Heart left ventricle (tissue), 16 donors: ENCODE measurements at places on chromosomes 11 and 22. TPM values are rescaled to one million over a fixed set of nuclear protein-coding genes. Genes with fewer than 3 reads are reported as not detected.

DNA sequence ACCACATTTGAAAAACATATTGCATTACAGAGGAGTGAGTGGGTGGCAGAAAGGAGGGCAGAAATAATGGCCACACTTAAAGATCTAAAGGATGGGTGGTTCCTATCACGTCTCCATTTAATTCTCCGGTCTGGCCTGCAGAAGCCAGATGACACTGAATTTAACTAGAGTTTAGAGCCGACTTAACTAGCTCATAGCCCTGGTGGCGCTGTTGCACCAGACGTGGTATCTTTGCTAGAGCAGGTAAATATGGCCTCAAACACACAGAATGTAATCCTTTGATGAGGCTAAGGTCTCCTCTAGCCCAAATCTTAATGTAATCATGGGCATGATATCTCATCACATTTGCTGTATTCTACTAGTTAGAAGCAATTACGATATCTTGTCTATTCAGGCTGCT, 51.5 kb upstream of the GAL start:
- DNase-seq, result no peak
- no peaks in the 10 kb centered on the region for H3K27me3 ChIP-seq
- no peak overlapping the region for H3K27ac ChIP-seq
- no peak overlapping the region for H3K4me3 ChIP-seq

- DNase-seq, result no peak
- no peak overlapping the region for H3K27ac ChIP-seq
- H3K27me3 ChIP-seq, result no peaks in the 10 kb centered on the region
- no peaks in the 10 kb centered on the region for H3K36me3 ChIP-seq
These were observed 19.5 kb upstream of the FLRT1 start for GRCh38 chr11:64015935-64016845.

GRCh38 chr11:84313830-84314359, 1027.7 kb upstream of the CCDC90B start:
- H3K27me3 ChIP-seq, result no peaks in the 10 kb centered on the region
- no peaks in the 10 kb centered on the region for H3K36me3 ChIP-seq
- no peak for DNase-seq
- H3K4me1 ChIP-seq, result peaks cover 4% of the 10 kb centered on the region
- no peak overlapping the region for H3K4me3 ChIP-seq

DNA sequence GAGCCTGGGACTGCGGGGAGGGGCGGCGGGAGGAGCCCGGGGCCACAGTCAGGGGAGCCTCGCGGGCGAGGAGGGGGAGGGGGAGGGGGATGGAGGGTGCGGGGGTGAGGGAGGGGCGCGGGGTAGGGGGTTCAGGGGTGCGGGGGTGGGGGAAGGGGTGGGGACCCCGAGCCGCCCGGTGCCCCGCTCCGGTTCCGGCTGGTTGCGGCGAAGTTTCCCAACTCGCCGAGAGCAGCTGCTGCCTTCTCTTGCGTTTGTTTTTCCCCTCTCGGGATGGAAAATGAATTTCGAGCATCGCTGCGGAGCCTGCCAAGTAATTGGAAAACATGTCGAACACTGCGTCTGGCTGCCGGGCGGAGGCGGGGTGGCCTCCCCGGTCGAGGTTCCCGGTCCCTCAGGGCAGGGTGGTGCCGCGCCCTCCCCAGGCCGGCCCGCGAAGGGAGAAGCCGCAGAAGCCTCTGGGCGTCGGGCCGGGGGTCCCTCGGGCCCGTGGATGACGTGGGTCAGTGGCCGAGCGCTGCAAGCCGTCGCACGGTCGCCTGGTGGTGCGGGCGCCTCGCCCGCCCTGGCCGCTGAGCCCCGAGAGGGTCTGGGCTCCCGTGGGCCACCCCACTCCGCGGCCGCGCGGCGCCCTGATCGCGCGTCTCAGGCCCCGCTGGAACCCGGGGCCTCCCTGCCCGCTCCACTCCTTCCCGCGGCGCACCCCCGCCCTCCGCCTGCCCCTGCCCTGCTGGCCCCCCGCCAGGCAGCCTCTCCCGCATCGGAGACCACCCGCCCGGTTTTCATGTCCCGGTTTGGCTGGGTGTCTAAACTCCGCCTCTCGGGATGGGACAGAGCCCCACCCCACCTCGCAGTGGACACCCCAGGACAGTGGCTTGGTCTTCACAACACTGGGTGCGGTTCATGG, 12.1 kb downstream of the SPATA19 start:
- H3K27ac ChIP-seq, result no peak overlapping the region
- H3K4me1 ChIP-seq, result peaks cover 6% of the 10 kb centered on the region
- no peak overlapping the region for H3K4me3 ChIP-seq
- no peaks in the 10 kb centered on the region for H3K36me3 ChIP-seq

- no peak overlapping the region for H3K4me3 ChIP-seq
- peaks cover 28% of the 10 kb centered on the region for H3K4me1 ChIP-seq
- no peaks in the 10 kb centered on the region for H3K36me3 ChIP-seq
- no peak overlapping the region for H3K27ac ChIP-seq
- no peak for DNase-seq
These were observed 65.2 kb downstream of the ALX4 start for GRCh38 chr11:44244639-44245310.

- DNase-seq, result no peak
- H3K27me3 ChIP-seq, result no peaks in the 10 kb centered on the region
- H3K4me3 ChIP-seq, result no peak overlapping the region
- H3K4me1 ChIP-seq, result no peaks in the 10 kb centered on the region
- H3K36me3 ChIP-seq, result no peaks in the 10 kb centered on the region
These were observed 122.1 kb downstream of the FCHSD2 start for GRCh38 chr11:73019996-73020395.

GRCh38 chr11:64764040-64764611, 4.4 kb upstream of the PYGM start:
- H3K27ac ChIP-seq, result peak overlapping the region; percentile 82
- DNase-seq, result no peak
- H3K4me1 ChIP-seq, result peaks cover 57% of the 10 kb centered on the region
- H3K36me3 ChIP-seq, result peaks cover 77% of the 10 kb centered on the region

DNA sequence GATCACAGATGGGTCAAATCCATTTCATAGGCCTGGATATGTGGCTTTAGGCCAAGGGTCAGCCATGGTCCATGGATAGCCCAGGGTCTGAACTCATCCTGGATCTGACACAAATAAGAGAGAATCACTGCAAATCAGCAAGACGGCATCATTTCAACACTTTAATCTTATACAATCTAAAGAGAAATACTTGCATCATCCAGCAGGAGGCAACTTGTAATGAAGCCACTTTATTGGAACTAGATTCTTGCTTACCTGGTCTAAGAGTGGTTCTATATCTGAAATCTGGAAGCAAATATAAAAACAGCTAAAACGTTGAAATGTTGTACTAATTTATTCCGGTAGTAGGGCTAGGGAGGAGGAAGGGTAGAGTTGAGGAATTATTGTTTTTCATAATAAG, 870.1 kb downstream of the JRKL start:
- no peaks in the 10 kb centered on the region for H3K27me3 ChIP-seq
- peaks cover 4% of the 10 kb centered on the region for H3K4me1 ChIP-seq
- DNase-seq, result no peak
- no peaks in the 10 kb centered on the region for H3K36me3 ChIP-seq

DNA sequence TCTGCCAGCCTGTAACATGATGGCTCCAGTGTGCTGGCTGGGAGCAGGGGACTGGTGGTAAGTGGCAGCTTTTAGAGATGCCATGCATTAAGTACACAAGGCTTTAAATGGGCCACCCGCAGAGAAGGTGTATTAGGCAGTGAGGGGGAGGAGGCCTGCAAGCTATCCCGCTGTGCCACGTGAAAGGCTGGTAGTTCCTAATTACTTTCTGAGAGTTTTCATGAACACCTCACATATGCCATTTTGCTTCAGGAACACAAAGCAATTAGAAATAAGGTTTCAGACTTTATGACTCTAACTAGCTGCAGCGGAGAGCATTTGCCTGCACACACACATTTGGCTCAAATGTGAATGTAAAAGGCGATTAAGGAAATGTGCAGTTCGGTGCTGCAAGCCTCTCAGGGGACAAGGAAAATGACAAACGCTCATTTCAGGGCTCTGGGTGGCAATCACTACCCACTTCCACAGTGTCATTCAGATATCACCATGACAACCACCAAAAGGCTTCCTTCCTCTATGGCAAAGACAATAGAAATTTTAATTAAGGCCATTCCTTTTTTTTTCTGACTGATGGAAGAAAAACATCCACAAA, 116.6 kb downstream of the PLEKHA7 start:
- H3K4me3 ChIP-seq, result no peak overlapping the region
- no peak overlapping the region for H3K27ac ChIP-seq
- no peak for DNase-seq
- H3K27me3 ChIP-seq, result no peaks in the 10 kb centered on the region

GRCh38 chr11:103619480-103619879, 417.0 kb upstream of the DDI1 start:
- no peak overlapping the region for H3K4me3 ChIP-seq
- no peak overlapping the region for H3K27ac ChIP-seq
- H3K36me3 ChIP-seq, result no peaks in the 10 kb centered on the region
- no peaks in the 10 kb centered on the region for H3K27me3 ChIP-seq

DNA sequence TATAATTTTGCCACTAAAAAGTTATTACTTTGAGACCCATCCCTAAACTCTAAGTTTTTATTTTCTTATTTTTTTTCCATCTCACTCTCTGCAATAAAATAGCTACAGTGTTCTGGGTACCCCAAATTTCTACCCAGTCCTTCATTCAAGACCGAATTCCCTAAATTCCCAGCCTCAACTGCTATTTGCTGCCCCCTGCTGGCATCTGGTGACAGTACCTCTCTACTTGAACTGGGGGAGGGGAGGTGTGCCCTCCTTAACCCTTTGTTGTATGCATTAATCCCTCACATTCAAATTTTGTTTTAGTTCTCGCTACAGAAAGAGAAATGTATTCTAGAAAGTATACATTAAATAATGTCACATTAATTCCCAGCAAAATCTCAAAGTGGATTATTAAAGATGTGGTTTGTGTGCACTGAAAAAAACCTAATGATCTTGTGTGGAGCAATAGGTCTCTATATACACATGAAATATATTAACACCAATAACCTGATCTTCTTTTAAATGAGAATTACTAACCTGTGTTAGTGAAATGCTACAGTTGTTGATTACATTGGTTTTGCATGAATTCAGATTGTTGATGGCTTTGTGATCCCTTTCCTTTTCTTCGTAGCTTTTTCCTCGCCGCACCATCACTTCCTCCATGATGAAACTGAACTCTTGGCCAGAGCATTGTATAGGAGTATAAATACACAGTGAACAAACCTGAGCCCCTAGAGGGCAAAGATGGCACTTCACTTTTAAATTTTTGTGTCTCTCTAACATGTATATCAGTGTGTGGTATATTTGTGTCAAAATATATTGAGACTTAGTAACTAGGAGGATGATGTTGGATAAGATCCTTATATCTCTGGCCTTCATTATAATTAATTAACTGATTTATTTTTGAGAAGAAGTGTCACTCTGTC, 590.0 kb downstream of the METTL15 start:
- no peaks in the 10 kb centered on the region for H3K27me3 ChIP-seq
- H3K4me3 ChIP-seq, result no peak overlapping the region
- H3K4me1 ChIP-seq, result no peaks in the 10 kb centered on the region
- H3K36me3 ChIP-seq, result no peaks in the 10 kb centered on the region

DNA sequence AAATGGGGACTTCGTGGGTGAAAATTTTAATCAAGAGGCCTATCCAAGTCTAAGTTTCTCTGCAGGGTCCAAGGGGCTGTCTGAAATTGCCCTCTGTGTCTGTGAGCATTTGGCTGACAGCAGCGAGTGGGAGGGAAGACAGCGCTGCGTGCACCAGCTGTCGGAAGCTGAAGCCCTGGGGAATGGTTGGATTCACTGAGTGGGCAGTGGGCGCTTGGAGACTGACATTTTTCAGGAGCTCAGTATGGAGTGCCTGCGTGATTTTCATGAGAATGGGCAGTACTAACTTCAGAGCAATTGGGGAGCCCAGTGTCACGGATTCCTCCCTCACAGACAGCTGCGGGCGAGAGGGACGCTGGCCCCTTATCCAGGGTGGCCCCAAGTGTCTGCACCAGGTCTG, 388.8 kb upstream of the B3GAT1 start:
- DNase-seq, result no peak
- H3K36me3 ChIP-seq, result no peaks in the 10 kb centered on the region
- no peak overlapping the region for H3K4me3 ChIP-seq
- no peak overlapping the region for H3K27ac ChIP-seq
- no peaks in the 10 kb centered on the region for H3K4me1 ChIP-seq
- H3K27me3 ChIP-seq, result peaks cover 2% of the 10 kb centered on the region

DNA sequence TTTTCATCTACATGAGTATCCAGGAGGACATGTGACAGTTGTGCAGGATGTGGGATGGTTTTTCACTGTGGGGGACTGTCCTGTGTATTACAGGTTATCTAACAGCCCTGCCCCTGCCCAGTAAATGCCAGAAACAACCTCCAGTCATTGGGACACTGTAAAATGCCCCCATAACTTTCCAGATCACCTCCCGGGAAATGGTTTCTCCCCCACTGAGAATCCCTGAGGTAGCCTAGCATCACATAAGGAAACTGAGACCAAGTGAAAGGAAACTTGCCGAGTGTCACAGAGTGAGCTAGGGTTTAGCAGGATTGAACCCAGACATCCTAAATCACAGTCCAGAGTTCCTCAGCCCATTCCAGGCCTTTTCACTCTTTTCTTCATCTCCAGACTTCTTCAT, 48.3 kb upstream of the SLC6A5 start:
- no peak for DNase-seq
- H3K27ac ChIP-seq, result no peak overlapping the region
- no peaks in the 10 kb centered on the region for H3K27me3 ChIP-seq
- H3K4me3 ChIP-seq, result no peak overlapping the region
- no peaks in the 10 kb centered on the region for H3K36me3 ChIP-seq

- H3K27me3 ChIP-seq, result no peaks in the 10 kb centered on the region
- no peak overlapping the region for H3K27ac ChIP-seq
- peaks cover 2% of the 10 kb centered on the region for H3K36me3 ChIP-seq
These were observed 34.7 kb upstream of the CLNS1A start for GRCh38 chr11:77672264-77672663.

DNA sequence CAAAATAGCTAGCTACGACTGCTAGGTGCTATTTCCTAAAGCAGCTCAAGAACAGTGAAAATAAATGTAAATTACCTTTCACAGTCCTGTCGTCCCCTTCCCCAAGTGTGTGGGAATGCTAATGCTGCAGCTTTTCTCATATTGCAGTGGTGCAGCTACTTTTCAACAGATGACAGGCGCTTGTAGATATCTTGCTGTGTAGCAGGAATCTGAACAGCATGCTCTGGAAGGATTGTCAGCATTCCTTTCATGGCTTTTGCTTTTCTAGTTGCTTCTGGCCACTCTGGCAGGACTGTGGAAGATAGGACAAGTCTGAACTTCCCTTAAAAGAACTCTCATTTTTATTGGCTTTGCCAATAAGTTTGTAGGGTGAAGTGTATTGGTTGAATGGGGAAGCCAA, 18.8 kb downstream of the FAR1 start:
- peaks cover 21% of the 10 kb centered on the region for H3K4me1 ChIP-seq
- no peak overlapping the region for H3K4me3 ChIP-seq
- no peaks in the 10 kb centered on the region for H3K36me3 ChIP-seq
- H3K27me3 ChIP-seq, result no peaks in the 10 kb centered on the region
- no peak for DNase-seq

Gene PRSS23
- 5.9 TPM for total RNA-seq

Gene FGF19
- not detected for total RNA-seq

Gene DKK3
- total RNA-seq, result 761 TPM

Gene MYRF
- total RNA-seq, result 0.35 TPM

Gene PLEKHB1
- total RNA-seq, result 20.5 TPM

Gene CAVIN3
- total RNA-seq, result 43.8 TPM

Gene LIF
- total RNA-seq, result 0.89 TPM

Gene PHLDA2
- total RNA-seq, result not detected

Gene KCNK7
- total RNA-seq, result 0.75 TPM

Gene KRTAP5-8
- not detected for total RNA-seq
